ENCODE measurements at places on chromosomes 1 and 21.

GRCh38 chr1:191912517-191912916 lies 245.7 kb upstream of the RGS18 start:
- no peaks in the 10 kb centered on the region for H3K27me3 ChIP-seq
- H3K4me1 ChIP-seq, result no peaks in the 10 kb centered on the region
- no peak overlapping the region for H3K27ac ChIP-seq
- H3K4me3 ChIP-seq, result no peak overlapping the region
- DNase-seq, result no peak
- H3K36me3 ChIP-seq, result no peaks in the 10 kb centered on the region

GRCh38 chr1:118340928-118341910 lies 156.2 kb upstream of the SPAG17 start:
- no peaks in the 10 kb centered on the region for H3K36me3 ChIP-seq
- DNase-seq, result no peak

DNA sequence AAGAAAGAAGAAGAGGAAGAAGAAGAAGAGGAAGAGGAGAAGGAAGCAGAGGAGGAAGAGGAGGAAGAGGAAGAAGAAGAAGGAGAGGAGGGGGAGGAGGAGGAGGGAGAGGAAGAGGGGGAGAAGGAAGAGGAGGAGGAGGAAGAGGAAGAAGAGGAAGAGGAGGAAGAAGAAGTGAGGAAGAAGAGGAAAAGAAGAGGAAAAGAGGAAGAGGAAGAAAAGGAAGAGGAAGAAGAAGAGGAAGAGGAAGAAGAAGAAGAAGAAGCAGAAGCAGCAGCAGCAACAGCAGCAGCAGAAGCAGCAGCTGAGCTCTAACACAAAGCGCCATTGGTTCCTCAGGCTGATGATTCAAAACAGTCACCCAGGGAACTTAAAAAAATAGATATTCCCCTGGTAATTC lies 34.0 kb downstream of the DNAI4 start:
- no peak overlapping the region for H3K4me3 ChIP-seq
- no peaks in the 10 kb centered on the region for H3K36me3 ChIP-seq
- H3K27ac ChIP-seq, result no peak overlapping the region

- no peak overlapping the region for H3K4me3 ChIP-seq
- DNase-seq, result no peak
- H3K27me3 ChIP-seq, result no peaks in the 10 kb centered on the region
Observed at GRCh38 chr1:70966018-70966638, 81.5 kb downstream of the PTGER3 start.

DNA sequence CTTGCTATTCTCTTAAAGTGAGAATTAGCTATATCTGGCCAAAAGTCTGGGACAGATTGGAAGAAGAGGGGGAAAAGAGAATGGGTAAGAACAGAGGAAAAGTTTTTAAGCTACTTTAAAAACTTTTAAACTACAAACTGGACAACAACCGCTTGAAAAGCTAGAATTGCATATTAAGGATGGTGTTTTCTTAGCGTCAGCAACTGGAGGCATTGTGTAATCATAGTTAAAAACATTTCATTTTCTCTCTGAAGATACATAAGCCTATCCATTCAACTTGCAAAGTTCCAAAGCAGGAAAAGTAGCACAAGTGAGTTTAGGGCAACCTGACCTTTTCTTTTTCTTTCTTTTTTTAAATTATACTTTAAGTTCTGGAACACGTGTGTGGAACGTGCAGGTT lies 10.9 kb downstream of the PBX1 start:
- no peak for DNase-seq
- no peak overlapping the region for H3K27ac ChIP-seq
- H3K4me3 ChIP-seq, result no peak overlapping the region
- H3K27me3 ChIP-seq, result no peaks in the 10 kb centered on the region
- H3K36me3 ChIP-seq, result peaks cover 21% of the 10 kb centered on the region

DNA sequence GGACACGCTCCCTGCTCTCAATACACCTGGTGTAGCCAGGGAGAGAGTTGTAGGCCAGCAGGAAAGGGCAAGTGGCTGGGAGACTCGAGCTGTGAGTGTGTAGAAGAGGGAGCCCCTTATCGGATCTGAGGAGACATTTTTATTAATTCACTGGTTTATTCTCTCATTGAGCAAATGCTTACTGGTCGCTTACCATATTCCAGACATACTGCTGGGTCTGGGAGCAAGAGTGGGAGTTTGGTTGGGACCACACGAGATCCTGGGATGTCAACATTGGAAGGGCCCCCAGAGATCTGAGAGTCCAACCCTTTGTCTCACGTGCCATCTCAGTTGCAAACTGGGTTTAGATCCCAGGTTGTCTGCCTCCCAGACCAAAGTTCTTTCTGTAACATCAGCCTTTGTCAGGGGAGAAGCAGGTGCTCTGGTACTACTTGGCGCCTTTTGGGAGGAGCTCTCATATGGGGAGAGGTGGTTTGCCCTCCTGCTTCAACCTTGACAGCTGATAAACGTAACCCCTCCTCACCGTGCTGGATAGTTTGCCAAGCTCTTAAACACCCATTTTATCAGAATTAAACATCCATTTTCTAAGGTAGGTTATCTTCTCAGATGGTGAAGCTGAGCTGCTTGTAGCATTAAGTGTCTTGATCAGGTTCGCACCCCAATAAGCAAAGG lies 742 bp downstream of the TMEM222 start:
- no peaks in the 10 kb centered on the region for H3K27me3 ChIP-seq
- peak overlapping the region; percentile 87 for H3K27ac ChIP-seq
- DNase-seq, result no peak

DNA sequence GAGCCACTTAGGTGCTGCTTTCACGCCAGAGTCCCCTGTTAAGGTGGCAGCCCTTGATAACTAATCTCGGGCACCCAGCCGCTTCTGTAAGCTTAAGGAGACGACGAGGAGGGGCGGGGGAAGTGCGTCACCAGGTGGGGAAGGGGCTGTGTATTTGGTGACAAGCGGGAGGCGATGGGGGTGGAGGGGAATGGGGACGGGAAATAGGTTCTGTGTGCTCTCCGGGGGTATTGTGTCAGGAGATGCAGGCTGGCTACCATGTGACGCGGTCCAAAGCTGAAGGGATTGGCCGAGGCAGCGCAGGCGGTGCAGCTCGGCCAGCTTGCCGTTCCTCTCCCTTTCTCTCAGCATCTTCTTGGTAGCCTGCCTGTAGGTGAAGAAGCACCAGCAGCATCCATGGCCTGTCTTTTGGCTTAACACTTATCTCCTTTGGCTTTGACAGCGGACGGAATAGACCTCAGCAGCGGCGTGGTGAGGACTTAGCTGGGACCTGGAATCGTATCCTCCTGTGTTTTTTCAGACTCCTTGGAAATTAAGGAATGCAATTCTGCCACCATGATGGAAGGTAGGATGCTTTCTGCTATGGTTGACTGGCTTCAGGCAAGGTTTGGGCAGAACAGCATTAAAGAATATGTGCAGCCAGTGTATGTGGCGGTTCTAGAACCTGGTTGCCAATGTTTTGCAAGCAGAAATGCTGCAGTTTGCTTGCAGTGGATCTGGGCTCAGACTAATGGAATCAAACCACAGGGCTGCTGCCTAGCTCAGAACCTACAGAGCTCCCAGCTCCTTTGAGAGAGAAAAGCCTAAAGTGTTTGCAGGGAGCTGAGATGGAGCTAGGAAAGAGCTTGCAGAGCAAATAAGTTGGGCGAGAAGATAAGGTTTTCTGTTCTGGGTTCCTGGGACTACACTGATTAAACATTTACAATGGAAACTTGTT lies at the start of gene SGIP1:
Gene SGIP1 (plus strand): TSS at position 350 of the 937 bp plus-strand sequence. CDS start 206 bp downstream, at position 556.
- H3K36me3 ChIP-seq, result no peaks in the 10 kb centered on the region
- no peaks in the 10 kb centered on the region for H3K27me3 ChIP-seq
- peak; percentile 67 for DNase-seq
- peak within 1 kb of the TSS; percentile 67 for H3K4me3 ChIP-seq
- H3K27ac ChIP-seq, result peak within 1 kb of the TSS; percentile 82
- peaks cover 3% of the 10 kb centered on the region for H3K4me1 ChIP-seq

- peaks cover 3% of the 10 kb centered on the region for H3K4me1 ChIP-seq
- H3K36me3 ChIP-seq, result no peaks in the 10 kb centered on the region
- DNase-seq, result no peak
- H3K27me3 ChIP-seq, result no peaks in the 10 kb centered on the region
Observed at GRCh38 chr1:99758073-99758511, 8.3 kb downstream of the FRRS1 start.

- no peaks in the 10 kb centered on the region for H3K4me1 ChIP-seq
- peaks cover 10% of the 10 kb centered on the region for H3K27me3 ChIP-seq
- DNase-seq, result no peak
- no peaks in the 10 kb centered on the region for H3K36me3 ChIP-seq
Observed at GRCh38 chr1:7098641-7099040, 313.4 kb downstream of the CAMTA1 start.

DNA sequence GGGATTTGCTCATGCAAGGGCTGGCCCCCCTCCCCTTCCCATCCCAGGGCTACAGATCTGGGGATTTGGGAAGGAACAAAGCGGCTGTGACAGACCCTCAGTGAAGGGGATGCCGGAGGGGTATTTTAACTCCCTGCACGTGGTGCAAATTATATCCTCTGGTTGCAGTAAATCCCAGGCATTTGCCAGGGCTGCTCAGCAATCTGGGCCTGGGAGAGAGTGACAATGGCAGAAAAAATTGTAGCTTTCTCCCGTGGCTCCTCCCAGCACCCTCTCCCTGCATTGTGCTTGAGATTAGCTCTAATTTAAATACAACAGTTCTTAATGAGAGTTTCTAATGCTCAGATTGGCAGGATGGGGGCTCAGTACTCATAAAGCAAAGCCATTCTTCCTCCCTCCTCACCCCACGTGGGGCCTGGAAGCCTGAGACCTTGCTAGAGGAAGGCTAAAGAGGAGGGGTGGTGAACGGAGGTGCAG lies 129.9 kb upstream of the CD34 start:
- peaks cover 52% of the 10 kb centered on the region for H3K36me3 ChIP-seq
- H3K27me3 ChIP-seq, result no peaks in the 10 kb centered on the region
- H3K27ac ChIP-seq, result no peak overlapping the region
- peaks cover 8% of the 10 kb centered on the region for H3K4me1 ChIP-seq
- H3K4me3 ChIP-seq, result no peak overlapping the region

GRCh38 chr1:183568176-183569021 lies 21.9 kb downstream of the NCF2 start:
- H3K4me3 ChIP-seq, result no peak overlapping the region
- H3K4me1 ChIP-seq, result peaks cover 31% of the 10 kb centered on the region
- H3K27me3 ChIP-seq, result no peaks in the 10 kb centered on the region
- DNase-seq, result peak; percentile 65
- no peaks in the 10 kb centered on the region for H3K36me3 ChIP-seq
- H3K27ac ChIP-seq, result no peak overlapping the region

All from heart left ventricle (tissue), 16 donors.